ENCODE measurements at places on chromosomes 11 and 22.

DNA sequence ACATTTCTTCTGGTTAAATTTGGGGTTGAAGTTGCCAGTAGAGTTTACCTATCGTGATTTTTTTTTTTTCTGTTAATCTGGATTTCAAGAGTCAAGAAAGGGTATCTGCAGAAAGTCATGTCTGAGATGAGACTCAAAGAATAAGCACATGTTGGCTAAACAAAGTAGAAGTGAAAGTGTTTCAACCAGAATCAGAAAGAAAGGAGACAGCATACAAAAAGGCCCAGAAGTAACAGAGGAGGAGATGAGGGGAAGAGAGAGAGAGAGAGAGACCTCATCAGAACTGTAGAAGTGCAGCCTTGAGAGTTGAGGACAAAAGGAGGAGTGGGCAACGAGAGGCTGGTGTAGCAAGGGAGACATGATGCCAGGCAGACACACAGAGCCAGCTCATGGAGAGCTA, 54.9 kb downstream of the SVIP start:
- no peak for DNase-seq

- DNase-seq, result no peak
Observed at GRCh38 chr22:24230911-24231656, 13.8 kb downstream of the GGT5 start.

DNA sequence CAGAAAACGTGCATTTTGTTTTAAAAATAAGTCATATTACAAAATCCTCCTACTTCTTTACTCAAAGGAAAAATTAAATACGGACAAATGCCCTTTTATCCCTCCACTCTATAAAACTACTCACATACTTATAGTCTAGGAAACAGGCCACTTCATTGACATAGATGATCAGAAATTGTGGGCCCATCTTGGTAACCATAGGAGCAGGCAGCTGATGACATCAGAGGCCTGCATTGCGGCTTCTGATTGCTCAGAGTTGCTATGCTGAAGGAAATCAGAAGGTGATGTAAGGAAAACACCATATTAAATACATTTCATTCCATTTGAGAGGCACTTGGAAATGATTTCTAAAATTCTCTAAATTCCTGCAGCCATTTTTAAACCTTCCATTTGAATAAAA, 27.0 kb downstream of the FAM76B start:
- DNase-seq, result no peak

DNA sequence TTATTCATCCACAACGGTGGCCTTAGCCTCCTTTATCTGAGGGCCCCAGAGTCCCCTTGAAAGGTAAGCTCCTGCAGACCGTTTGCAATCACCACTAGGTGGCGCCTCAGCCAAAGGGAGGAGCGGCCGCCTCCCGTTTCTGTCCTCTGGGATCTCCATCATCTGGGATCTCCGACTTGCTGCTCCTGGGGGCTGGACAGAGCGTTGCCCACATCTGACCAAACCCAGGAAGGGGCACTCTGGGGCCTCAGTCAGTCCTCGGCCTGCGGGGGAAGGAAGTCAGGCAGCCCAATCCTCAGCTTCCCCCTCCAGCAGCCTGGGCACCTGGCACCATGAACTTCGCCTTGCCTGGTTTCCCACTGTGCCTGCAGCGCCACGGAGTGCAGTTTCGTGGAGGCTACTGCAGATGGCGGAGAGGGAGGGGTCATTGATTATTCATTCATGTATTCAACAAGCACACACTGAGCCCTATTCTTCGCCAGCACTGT, 23.5 kb downstream of the TP53I11 start:
- no peak for DNase-seq

DNA sequence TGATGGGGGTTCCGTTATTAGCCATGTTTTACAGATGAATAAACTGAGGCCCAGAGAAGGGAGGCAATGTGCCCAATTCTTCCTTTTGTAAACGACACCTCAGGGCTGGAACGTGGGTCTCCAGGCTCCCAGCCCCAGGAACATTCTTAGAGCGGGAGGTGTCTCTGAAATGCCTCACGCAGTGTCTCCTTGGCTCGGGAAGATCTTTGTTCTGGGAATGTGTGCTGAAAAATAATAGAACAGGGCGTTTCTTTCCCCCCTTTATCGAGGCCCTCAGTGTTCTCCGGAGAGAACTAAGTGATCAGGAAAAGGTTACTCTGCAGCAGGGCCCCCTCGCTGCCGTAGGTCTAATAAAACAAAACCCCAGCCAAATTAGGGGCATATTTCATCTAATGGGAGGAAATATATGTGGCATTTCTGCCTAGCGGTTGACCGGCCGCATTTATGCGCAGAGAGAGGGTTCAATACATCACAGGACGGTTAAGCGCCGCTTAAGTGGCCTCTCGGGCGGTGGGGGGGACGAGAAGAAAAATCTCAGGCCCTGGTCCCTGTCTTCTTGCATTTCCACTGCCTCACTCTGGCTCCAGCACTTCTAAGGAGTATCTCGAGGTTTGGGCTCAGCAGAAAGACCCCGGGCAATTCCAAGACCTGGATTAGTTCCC, 564.3 kb downstream of the MN1 start:
- no peak for DNase-seq

DNA sequence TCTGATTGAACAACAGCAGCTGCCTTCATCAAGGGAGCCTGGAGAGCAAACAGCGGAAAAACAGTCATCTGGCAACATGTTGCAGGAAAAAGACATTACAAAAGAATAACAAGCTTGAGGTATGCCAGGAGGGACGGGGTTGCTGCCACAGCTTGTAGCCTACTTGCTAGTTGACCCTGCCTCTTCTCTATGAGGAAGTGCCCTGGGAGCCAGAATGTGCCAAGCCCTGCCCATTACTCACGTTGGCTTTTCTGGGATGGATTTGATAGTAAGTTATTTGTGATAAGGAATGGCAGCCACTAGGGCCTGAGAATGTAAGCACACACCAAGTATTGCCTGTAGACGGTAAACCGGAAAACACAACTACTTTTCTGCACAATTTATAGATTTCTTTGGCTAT, 113.5 kb upstream of the KIRREL3 start:
- no peak for DNase-seq

- DNase-seq, result no peak
Observed at GRCh38 chr11:122779047-122779629, 59.2 kb upstream of the CRTAM start.

GRCh38 chr22:50524676-50525103, 708 bp downstream of the SCO2 start:
- DNase-seq, result no peak

DNA sequence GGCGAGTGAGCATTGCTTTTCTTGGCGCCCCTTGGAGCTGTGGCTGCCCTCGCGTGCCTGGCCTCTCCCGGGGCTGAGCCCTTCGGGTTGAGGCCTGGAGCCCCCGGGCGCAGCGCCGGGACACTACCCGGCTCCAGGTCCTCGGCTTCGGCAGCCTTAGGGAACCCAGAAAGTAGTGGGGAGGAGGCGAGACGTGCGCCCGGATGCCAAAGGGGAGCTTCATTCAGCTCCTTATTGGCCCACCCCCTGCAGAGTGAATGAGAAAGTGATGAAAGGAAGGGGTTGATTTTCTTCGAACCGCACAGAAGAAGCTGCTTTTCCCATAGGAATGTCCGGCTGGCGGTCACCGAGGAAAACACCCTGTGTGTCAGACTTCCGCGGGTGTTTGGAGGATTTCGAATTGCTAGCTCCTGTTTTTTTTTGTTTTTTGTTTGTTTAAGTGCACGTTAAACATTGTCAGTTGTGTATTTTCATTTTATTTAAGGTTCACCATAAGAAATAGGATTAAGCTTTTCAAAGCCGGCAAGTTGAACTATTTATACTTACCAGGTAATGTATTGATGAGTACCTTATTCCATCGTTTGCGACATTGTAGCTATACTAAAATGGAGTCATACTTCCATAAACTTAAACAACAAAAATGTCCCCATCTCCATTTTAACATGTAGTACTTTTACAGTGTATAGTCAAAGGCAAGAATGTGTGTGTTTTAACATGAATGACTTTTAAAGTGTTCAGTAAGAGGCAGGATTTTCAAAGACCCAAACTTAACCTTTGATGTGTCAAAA, 841 bp upstream of the EIF4G2 start:
- DNase-seq, result no peak

GRCh38 chr22:17777005-17777716, 2.9 kb upstream of the BID start:
- no peak for DNase-seq

GRCh38 chr22:49569286-49570031, 258.2 kb downstream of the BRD1 start:
- DNase-seq, result peak; percentile 64

- no peak for DNase-seq
Observed at GRCh38 chr22:38230108-38230825, 28.5 kb downstream of the MAFF start.

DNA sequence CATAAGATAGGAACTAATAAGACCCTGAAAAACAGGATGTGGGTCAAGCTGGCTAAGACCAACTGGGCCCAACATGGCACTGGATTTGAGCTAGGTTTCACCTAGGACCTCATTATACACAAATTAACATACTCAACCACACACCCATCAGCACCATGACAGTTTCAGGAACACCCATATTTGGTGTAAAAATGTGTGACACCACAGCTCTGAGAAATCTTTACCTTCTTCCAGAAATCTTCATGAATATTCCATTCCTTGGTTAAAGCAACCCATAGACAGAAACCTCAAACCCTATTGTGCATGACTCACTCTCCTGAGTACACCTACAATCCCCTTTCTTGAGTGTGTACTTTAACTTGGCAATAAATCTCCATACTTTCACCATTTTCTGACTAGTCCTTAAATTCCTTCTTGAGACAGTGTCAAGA, 378.8 kb downstream of the DYNC2H1 start:
- DNase-seq, result no peak

- DNase-seq, result no peak
Observed at GRCh38 chr11:62747475-62748160, 6.3 kb downstream of the ZBTB3 start.

- DNase-seq, result no peak
Observed at GRCh38 chr22:22680396-22680795, 36.0 kb downstream of the GGTLC2 start.

DNA sequence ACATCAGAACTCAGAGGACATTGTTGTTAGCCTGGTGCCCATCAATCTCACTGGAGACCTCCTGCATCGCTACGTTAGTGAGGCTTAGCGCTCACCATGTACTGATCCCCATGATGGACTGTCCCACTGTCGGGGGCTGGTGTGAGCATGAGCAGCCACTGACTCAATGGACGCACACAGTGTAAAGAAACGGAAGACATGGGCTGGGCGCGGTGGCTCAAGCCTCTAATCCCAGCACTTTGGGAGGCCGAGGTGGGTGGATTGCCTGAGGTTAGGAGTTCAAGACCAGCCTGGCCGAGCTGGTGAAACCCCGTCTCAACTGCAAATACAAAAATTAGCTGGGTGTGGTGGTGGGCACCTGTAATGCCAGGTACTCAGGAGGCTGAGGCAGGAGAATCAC, 112.9 kb downstream of the CRYBB2 start:
- DNase-seq, result no peak

DNA sequence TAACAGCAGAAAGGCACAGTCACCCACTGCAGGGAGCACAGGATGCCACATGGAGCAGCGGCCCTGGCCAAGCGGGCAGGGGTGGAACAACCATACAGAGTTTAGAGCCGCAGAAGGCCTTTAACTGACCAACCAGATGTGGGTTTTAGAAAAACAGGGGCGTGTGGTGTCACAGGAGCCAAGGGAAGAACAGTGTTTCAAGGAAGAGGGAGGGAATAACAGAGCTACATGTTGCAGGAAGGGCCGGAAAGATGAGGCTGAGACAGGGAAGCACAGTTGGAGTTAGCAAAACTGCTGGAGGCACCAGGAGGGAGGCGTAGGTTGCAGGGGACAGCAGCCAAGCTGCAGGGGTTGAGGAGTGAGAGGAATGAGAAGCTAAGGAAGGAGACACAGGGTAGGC, 7.8 kb upstream of the NAA40 start:
- no peak for DNase-seq

GRCh38 chr22:50434849-50435248, 40.0 kb downstream of the SBF1 start:
- DNase-seq, result no peak

Data from coronary artery (tissue), 2 donors.